ENCODE measurements at places on chromosomes 2 and 18.

DNA sequence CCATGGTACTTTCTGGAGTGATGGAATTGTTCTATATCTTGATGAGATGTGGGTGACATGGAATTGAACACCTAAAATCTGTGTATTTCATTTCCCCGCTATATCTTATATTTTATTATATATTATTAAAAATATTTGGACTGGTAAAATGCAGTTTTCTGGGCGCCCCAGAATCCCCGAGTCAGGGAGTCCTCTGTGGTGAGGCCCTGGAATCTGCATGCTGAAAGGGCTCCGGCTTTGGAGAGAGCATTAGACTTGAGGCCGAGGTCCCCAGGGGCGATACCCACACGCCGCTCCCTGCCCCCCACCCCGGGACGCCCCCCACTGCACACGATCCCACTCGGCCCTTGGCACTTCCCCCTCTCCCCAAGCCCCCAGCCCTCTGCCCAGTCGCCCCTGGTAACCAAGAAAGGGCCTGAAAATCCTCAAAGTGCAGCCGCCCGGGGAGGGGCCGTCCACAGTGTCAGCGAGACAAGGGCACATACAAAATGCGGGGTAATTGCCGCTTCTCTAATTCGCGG lies 126.0 kb downstream of the ZFP36L2 start:
- H3K4me3 ChIP-seq: no peak overlapping the region
- H3K27ac ChIP-seq: no peak overlapping the region
- no peaks in the 10 kb centered on the region for H3K27me3 ChIP-seq
- H3K4me1 ChIP-seq: no peaks in the 10 kb centered on the region
- ATAC-seq: no peak

DNA sequence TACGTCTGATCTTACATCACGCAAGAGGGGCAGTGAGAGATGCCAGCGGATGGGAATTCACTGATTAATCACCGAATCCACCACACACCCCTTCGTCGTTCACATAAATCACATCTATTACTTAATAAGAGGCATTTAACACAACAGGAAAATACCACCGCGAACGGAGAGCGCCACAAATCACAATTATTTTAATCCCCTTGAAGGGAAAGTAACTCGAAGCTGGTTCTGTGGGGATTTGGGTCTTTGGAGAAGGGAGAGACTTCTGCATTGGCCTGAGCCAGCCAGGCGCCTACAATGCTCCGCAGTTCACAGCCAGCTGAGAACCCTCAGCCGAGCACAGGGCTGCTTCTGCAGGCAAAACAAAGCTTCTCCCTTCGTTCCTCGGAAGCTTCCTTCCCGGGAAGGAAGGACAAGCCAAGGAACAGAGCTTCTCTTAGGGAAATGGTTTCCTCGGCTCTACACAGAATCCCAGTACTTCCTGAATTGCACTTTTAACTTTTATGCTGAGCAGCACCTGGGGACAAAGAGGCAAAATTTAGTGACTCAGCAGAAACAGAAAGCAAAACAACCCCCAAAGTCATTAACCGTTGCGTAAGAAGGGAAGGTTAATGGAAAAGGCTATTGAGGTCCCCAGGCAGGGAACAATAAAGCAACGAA lies at the start of gene LRP1B:
Gene LRP1B (minus strand): TSS at position 7 of the 660 bp plus-strand sequence. CDS start 287 bp downstream, outside the sequence.
- no peaks in the 10 kb centered on the region for H3K36me3 ChIP-seq
- H3K4me3 ChIP-seq: no peak within 1 kb of the TSS

DNA sequence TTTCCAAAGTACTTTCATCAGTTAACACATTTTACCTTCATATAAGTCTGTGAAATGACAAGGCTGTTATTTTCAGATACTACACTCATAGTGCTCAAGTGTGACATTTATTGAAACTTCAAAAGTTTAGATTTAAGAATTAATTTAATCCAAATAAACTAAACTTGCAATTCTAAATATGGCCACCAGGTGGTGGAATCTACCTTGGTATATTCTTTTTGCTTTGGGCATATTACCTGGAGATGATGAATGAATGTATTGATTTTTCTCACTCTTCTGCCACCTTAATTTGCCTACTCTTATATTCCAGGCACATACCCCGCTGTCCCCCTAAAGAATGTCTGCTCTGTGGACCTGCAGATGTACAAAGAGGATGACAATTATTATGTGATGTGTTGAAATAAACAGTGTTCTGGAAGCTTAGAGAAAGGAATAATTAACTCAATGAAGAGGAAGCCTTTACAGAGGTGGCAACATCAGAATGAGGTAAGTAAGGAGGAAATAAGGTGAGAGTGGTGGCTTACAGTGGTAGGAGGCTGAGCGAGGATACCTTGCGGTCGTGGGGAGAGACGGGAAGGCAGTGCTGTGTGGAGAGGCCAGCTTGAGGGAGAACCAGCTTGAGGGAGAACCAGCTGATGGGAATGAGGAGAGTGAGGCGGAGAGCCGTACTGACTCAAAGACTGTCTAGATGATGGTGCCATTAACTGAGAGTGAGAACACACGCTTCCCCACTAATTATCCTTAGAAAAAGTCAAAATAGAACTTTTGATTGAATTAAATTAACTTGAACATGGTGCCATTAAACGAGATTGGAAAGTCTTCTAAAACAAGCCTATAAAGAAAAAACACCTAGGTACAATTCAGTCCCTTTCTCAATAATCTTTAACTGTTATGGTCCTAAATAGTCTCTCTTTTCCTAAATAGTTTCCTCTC lies 179.5 kb downstream of the CELF4 start:
- no peaks in the 10 kb centered on the region for H3K36me3 ChIP-seq
- H3K27me3 ChIP-seq: peaks cover 16% of the 10 kb centered on the region
- ATAC-seq: no peak
- no peak overlapping the region for H3K4me3 ChIP-seq
- no peaks in the 10 kb centered on the region for H3K4me1 ChIP-seq

GRCh38 chr2:126849991-126850535 lies 48.6 kb upstream of the TEX51 start:
- peaks cover 4% of the 10 kb centered on the region for H3K27me3 ChIP-seq
- H3K4me3 ChIP-seq: no peak overlapping the region
- no peak for ATAC-seq
- no peaks in the 10 kb centered on the region for H3K36me3 ChIP-seq

DNA sequence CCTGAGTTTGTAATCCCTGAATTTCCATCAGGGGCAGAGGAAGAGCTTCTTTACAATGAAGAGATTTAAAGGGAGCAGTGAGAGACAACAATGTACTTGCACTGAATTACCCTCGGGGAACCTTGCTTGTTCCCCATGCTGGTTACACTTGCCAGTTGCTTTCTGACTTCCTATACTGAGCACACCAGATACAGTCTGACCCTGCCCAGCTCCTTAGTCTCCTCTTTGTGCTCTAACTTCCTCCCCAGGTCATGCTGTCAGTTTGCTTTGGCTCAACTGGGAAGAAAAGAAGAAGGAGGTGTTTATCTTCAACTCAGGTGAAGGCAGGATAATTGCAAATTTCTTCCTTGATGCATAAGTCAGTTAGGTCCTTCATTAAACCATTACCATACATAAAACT lies 658.4 kb downstream of the NYAP2 start:
- H3K4me1 ChIP-seq: peaks cover 1% of the 10 kb centered on the region
- no peak overlapping the region for H3K4me3 ChIP-seq
- no peak overlapping the region for H3K27ac ChIP-seq
- ATAC-seq: no peak
- no peaks in the 10 kb centered on the region for H3K36me3 ChIP-seq
- H3K27me3 ChIP-seq: no peaks in the 10 kb centered on the region

- H3K4me3 ChIP-seq: no peak overlapping the region
- no peaks in the 10 kb centered on the region for H3K36me3 ChIP-seq
Measured at GRCh38 chr18:25853691-25854433, 236.6 kb downstream of the SS18 start.

DNA sequence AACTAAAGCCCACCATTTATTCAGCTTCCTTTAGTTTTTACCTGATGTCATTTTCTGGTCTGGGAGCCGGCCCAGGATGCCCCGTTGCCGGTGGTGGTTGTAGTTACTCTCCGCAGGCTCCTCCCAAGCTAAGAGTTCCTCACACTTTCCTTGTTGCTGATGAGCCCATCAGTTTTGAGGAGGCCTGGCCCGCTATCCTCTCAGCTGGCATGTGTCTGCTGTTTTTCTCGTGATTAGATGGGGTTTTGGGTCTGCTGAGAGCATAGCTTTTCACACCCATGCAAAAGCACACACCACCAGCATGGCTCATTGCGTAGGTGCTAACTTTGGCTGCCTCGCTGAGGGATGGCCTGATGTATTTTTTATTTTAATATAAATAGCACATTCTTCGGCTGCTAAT lies 72.1 kb downstream of the PSMG2 start:
- H3K4me3 ChIP-seq: peak overlapping the region; percentile 88
- peak overlapping the region; percentile 82 for H3K27ac ChIP-seq
- H3K27me3 ChIP-seq: no peaks in the 10 kb centered on the region
- no peak for ATAC-seq
- H3K36me3 ChIP-seq: no peaks in the 10 kb centered on the region

GRCh38 chr18:43919551-43919950 lies 642.3 kb upstream of the SYT4 start:
- no peak overlapping the region for H3K4me3 ChIP-seq
- H3K4me1 ChIP-seq: no peaks in the 10 kb centered on the region
- H3K36me3 ChIP-seq: no peaks in the 10 kb centered on the region
- no peak for ATAC-seq
- no peak overlapping the region for H3K27ac ChIP-seq

- H3K27ac ChIP-seq: no peak overlapping the region
- no peaks in the 10 kb centered on the region for H3K36me3 ChIP-seq
- peaks cover under 1% of the 10 kb centered on the region for H3K27me3 ChIP-seq
- no peak overlapping the region for H3K4me3 ChIP-seq
- ATAC-seq: no peak
Measured at GRCh38 chr2:153497938-153498629, 19.5 kb upstream of the RPRM start.

- H3K27me3 ChIP-seq: no peaks in the 10 kb centered on the region
- peaks cover 21% of the 10 kb centered on the region for H3K36me3 ChIP-seq
- peak overlapping the region; percentile 100 for H3K27ac ChIP-seq
- ATAC-seq: peak; percentile 51
Measured at GRCh38 chr18:13382366-13382953, 163.9 kb downstream of the LDLRAD4 start.

GRCh38 chr18:67518566-67518965 lies 2.0 kb upstream of the DSEL start:
- no peaks in the 10 kb centered on the region for H3K36me3 ChIP-seq
- peaks cover 13% of the 10 kb centered on the region for H3K4me1 ChIP-seq
- H3K27ac ChIP-seq: no peak overlapping the region
- peaks cover 13% of the 10 kb centered on the region for H3K27me3 ChIP-seq
- H3K4me3 ChIP-seq: no peak overlapping the region
- ATAC-seq: no peak

DNA sequence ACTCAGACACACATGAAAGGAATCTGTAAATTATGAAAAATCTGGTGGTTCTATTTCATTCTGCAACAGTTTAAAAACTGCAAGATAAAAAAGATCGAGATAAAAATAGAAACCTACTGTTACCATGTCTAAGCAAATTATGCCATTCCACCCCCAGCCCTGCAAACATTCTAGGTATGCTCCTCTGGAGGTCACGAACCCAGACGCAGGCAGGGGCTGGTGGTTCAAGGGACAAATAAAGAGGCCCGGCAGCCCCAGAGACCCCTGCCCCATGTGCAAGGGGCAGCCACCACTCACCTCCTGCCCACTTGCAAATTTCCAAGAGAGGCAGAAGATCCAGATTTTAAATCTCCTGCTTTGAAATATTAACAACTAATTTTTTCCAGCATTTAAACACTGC lies 210.5 kb downstream of the ANAPC1 start:
- H3K4me1 ChIP-seq: no peaks in the 10 kb centered on the region
- H3K36me3 ChIP-seq: no peaks in the 10 kb centered on the region
- peaks cover 3% of the 10 kb centered on the region for H3K27me3 ChIP-seq
- no peak overlapping the region for H3K4me3 ChIP-seq

GRCh38 chr18:48455555-48456478 lies 46.6 kb upstream of the ZBTB7C start:
- H3K36me3 ChIP-seq: no peaks in the 10 kb centered on the region
- peak overlapping the region; percentile 38 for H3K4me3 ChIP-seq
- ATAC-seq: peak; percentile 73
- H3K27me3 ChIP-seq: peaks cover 17% of the 10 kb centered on the region
- H3K4me1 ChIP-seq: peaks cover 17% of the 10 kb centered on the region
- peak overlapping the region; percentile 49 for H3K27ac ChIP-seq

- no peaks in the 10 kb centered on the region for H3K4me1 ChIP-seq
- H3K27ac ChIP-seq: no peak overlapping the region
- H3K36me3 ChIP-seq: peaks cover 85% of the 10 kb centered on the region
- no peaks in the 10 kb centered on the region for H3K27me3 ChIP-seq
- no peak overlapping the region for H3K4me3 ChIP-seq
Measured at GRCh38 chr2:181923121-181923520, 31.6 kb downstream of the ITPRID2 start.

GRCh38 chr2:159557437-159558034 lies 58.8 kb downstream of the BAZ2B start:
- no peak overlapping the region for H3K4me3 ChIP-seq
- H3K4me1 ChIP-seq: no peaks in the 10 kb centered on the region
- no peak overlapping the region for H3K27ac ChIP-seq
- no peaks in the 10 kb centered on the region for H3K27me3 ChIP-seq
- no peak for ATAC-seq
- H3K36me3 ChIP-seq: no peaks in the 10 kb centered on the region

GRCh38 chr2:241158546-241158900 lies 8.3 kb downstream of the PPP1R7 start:
- H3K4me3 ChIP-seq: no peak overlapping the region
- peaks cover 13% of the 10 kb centered on the region for H3K4me1 ChIP-seq
- no peaks in the 10 kb centered on the region for H3K27me3 ChIP-seq
- ATAC-seq: no peak

- H3K4me1 ChIP-seq: peaks cover 34% of the 10 kb centered on the region
- no peaks in the 10 kb centered on the region for H3K27me3 ChIP-seq
- peak overlapping the region; percentile 31 for H3K27ac ChIP-seq
- no peak overlapping the region for H3K4me3 ChIP-seq
Measured at GRCh38 chr2:10355471-10356438, 53.1 kb downstream of the HPCAL1 start.

DNA sequence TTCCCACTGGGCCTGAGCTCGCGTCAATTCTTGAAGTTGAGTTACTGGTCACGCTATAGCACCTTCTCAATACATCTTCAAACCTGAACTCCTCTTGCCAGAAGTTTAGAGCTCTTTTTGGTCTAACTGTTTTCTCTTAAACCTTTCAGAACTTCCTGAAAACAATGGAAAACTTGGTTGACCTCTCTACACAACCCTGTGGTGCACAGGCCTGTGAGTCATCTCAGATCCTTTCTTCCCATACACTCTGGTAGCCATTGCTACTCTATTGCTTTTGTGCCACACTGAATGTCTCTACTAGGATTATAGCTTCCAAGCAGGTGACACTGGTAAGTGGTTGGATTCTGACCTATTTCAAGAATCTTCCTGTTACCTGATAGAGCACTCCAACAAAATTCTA lies 321.5 kb upstream of the FSIP2 start:
- H3K4me3 ChIP-seq: no peak overlapping the region
- H3K27ac ChIP-seq: no peak overlapping the region
- H3K4me1 ChIP-seq: no peaks in the 10 kb centered on the region

DNA sequence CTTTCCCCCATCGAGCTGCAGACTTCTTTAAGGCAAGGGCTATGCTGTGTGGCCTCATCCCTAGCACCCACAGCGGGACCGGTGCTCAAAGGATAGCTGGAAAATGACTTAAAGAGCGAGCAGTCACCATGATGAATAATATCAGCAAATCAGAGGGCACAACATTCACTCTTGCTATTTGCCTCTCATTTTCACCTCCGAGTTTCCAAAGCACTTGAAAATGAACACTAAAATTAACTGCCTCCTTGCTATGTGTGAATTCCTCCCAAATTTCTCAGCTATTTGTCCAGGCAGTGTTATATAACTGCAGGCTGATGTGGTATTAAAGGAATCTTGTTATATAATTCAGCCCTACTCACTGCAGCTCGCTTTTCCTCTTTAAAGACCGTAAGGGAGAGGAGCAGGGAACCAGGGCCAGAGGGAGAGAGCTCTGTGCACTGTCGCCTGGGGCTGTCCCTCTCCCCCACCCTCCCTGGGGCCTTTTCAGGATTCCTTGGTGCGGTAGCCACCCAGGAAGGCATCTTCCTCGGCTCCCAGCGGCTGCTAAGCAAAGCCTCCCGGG lies 1.4 kb downstream of the CYS1 start:
- no peak for ATAC-seq
- peak overlapping the region; percentile 68 for H3K4me3 ChIP-seq
- H3K27me3 ChIP-seq: peaks cover 50% of the 10 kb centered on the region

Data from activated T-helper 17 cell treated with anti-CD3 and anti-CD28 coated beads, Interleukin-2, amount 50 U/mL, for 72 hours (primary cell).